Right ventricle myocardium superior (tissue), 1 donor: ENCODE measurements at places on chromosomes 2 and 18.

- DNase-seq = no peak
Observed at GRCh38 chr18:42174909-42175308, 219.9 kb downstream of the PIK3C3 start.

GRCh38 chr2:68846091-68846490, 25.1 kb downstream of the BMP10 start:
- no peak for DNase-seq

GRCh38 chr18:58753976-58754375, 82.7 kb downstream of the MALT1 start:
- no peak for DNase-seq

DNA sequence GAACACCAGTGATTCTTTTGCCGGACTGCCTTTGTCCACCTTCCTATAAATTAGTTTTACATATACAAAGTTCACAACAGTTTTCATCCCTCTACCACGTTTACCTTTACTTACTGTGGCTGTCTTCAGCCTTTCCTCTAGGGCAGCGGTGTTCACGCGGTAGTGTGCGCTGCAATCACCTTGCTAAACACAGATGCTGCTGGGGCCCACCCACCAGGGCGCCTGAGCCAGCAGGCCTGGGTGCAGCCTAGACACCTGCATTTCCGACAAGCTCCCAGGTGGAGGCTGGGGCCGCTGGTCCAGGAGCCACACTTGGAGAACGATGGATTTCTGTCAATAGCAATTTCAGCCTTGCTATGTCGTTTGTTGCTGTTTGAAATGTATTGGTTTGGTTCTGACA, 83.1 kb downstream of the NDUFA10 start:
- DNase-seq = peak; percentile 20

DNA sequence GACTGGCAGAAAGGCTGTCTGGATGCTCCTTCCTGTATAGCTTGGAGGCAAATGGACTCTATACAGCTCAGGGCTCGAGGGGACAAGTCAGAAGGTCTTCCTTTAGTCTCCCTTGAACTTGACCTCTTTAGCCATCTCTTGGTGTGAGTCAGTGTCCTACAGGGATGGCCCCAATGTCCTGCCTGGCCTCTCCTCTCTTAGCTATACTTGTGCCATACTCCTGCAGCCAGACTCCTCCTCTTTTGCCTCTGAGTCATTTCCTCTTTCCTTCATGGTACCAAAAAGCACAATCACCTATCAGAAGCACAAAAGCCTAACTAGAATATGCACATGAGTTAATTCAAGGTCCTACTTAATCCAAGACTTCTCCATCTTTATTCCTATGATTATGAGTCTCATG, 112.7 kb downstream of the XRCC5 start:
- no peak for DNase-seq
